ENCODE measurements at places on chromosomes 16 and 17. TPM values are rescaled to one million over a fixed set of nuclear protein-coding genes. Genes with fewer than 3 reads are reported as not detected.

Gene C16orf46
- total RNA-seq: 0.73 TPM

Gene SYNGR2
- total RNA-seq: 192 TPM

Gene DPEP3
- not detected for total RNA-seq

Gene CIAO2B
- total RNA-seq: 178 TPM

Gene ITGAX
- 1.1 TPM for total RNA-seq

Gene AOC3
- 1.5 TPM for total RNA-seq

Gene ANKRD40CL
- not detected for total RNA-seq

Gene SLC6A2
- not detected for total RNA-seq

Gene CTRB1
- total RNA-seq: not detected

Gene TNP2
- total RNA-seq: not detected

Gene ATAD5
- 4.3 TPM for total RNA-seq

Gene GRB7
- total RNA-seq: 4.8 TPM

Gene RHBDL1
- 0.59 TPM for total RNA-seq

Gene PTGES3L
- total RNA-seq: 1.2 TPM

Gene RAB11FIP4
- total RNA-seq: 1.6 TPM

Gene MYH11
- total RNA-seq: 0.12 TPM

Gene MT1E
- not detected for total RNA-seq

Gene GLIS2
- total RNA-seq: 28.3 TPM

Gene KIF18B
- total RNA-seq: 40.3 TPM

Gene FBXO39
- total RNA-seq: not detected

Gene SLC46A1
- total RNA-seq: 17.6 TPM

Gene SSTR5
- 0.35 TPM for total RNA-seq

Gene SLC16A13
- total RNA-seq: 7.5 TPM

Gene ZPBP2
- not detected for total RNA-seq

Gene UBTF
- total RNA-seq: 90.0 TPM

Gene GDPD3
- total RNA-seq: 1.8 TPM

Gene C16orf96
- total RNA-seq: not detected

Gene PIK3R5
- total RNA-seq: not detected

Gene RNF222
- not detected for total RNA-seq

All from A549 treated with Mapracorat at 1 μM for 4 hours (cell line).